ENCODE measurements at places on chromosomes 7 and 10. TPM values are rescaled to one million over a fixed set of nuclear protein-coding genes. Genes with fewer than 3 reads are reported as not detected.

- H3K27me3 ChIP-seq, result no peaks in the 10 kb centered on the region
- no peak for DNase-seq
- peaks cover 20% of the 10 kb centered on the region for H3K4me1 ChIP-seq
- H3K27ac ChIP-seq, result no peak overlapping the region
- H3K36me3 ChIP-seq, result no peaks in the 10 kb centered on the region
- H3K4me3 ChIP-seq, result no peak overlapping the region
Measured at GRCh38 chr10:113476191-113476590, 76.7 kb upstream of the HABP2 start.

DNA sequence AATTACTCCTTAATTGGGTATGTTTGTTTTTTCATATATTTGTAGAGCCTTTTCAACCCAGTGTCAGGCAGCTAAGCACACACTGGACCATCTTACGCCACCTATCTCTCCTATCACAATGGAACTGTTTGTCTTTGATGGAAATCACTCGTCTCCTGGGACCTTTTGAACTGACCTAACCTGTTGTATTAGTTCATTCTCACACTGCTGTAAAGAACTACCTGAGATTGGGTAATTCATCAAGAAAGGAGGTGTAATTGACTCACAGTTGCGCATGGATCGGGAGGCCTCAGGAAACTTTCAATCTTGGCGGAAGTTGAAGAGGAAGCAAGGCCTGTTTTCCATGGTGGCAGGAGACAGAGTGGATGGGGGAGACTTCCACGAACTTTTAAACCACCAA lies 182.0 kb downstream of the TCERG1L start:
- peaks cover 6% of the 10 kb centered on the region for H3K4me1 ChIP-seq
- no peak for DNase-seq
- H3K4me3 ChIP-seq, result no peak overlapping the region
- no peak overlapping the region for H3K27ac ChIP-seq

GRCh38 chr10:68043030-68043429 lies 32.1 kb downstream of the HERC4 start:
- no peak overlapping the region for H3K27ac ChIP-seq
- peaks cover 4% of the 10 kb centered on the region for H3K4me1 ChIP-seq
- no peak overlapping the region for H3K4me3 ChIP-seq
- H3K36me3 ChIP-seq, result peaks cover 11% of the 10 kb centered on the region

Gene ITPRID1
- not detected for total RNA-seq

Gene FLNC
- total RNA-seq, result 31.9 TPM

Gene ATP6V0E2
- total RNA-seq, result 13.3 TPM

Gene ZNF365
- 0.74 TPM for total RNA-seq

Gene NUTM2B
- 0.25 TPM for total RNA-seq

Measured in vagina (tissue), 2 donors.